ENCODE measurements at places on chromosomes 2 and 18.
A peak's percentile ranks its signal among the peaks of the same experiment; 100 is the strongest.

DNA sequence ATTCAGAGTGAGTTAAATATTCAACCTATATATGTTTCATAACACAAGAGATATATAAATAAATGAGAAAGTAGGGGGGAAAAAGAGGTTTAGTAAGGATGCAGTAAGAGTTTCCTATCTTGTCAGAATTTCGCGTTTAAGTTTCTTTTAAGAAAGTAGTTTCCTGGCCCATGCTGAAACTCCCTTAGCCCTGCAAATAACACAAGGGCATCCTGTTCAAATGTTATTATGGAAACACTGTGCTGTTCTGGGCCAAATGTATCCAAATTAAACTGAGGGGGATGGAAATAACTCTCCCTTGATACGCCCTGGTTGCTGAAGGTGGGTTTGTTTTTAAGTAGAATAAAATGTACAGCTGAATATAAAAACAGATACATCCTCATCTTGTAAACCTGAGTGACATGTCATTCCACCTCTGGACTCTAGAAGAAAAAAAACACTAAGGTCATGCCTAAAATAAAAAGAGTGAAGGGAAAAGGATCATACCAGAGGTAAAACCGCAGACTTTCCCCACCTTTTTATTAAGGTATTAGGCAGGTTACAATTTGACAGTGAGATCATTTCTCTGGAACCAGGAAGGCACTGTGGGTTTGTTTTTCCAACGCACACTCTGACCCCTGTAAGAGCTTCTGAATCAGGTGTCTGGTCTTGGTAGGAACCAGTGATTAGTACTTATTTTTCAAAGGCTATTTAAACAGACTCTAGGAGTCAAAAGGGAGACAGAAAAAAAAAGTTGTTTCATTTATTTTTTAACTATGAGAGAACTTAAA lies 16.7 kb downstream of the BCL2 start:
- DNase-seq: no peak

DNA sequence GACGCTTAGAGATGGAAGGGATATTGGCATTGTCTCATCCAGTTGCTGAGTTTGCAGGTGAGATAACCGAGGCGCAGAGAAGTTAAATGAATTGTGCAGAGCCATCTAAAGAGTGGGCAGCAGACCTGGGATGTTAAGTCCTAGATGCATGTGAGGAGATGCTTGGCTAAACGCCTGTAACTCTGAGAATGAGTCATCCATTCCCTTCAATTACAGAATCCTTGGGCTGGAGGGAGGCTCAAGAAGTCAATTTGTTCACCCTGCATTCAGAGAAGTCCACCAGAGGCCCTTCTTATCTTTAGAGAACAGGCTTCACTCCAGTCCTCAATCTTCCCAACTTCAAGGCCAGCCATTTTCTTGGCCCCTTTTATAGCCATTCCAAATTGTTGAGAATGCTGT lies 1.6 kb downstream of the EHD3 start:
- peak; percentile 88 for DNase-seq

GRCh38 chr2:199985625-199986207 lies 30.3 kb downstream of the MAIP1 start:
- peak; percentile 86 for DNase-seq

DNA sequence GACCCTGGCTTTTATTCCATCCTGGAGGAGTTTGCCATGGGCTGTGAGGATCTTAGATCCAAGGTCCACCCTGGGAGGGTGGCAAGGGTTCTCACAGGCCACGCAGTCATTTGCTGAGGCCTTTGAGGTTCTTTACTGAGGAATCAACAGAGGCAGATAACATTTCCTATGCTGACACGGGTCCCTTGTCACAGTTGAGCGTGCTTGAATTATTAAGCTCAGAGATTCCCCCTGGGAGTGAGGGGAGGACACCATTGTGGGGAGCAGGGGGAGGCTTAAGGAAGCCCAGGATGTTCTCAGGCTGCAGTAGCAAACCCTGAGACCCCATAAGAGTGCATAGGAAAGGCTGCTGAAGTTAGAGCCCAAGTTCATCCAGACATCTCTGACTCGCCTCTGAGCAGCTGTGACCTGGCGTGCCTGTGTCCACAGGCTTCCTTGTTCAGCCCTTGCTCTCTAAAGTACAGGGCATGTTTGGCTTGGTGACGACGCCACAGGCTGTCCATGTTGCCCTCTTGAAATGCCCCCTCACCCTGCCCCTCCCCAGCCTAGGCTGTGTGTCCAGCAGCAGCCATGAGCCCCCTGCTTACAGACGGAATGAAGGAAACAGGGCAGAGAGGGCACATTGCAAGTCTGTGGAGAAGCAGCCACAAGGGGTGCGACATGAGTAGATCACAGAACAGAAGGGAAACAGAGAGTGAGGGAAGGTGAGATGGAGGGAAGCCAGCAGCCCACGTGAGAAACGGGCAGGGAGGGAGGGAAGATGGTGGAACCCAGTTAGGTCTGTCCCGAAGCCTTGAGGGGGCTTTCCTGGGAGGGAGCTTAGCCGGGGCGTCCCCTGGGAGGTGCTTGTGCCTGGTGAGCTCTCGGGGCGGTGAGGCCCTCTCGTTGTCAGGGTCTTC lies 34.0 kb downstream of the NAPG start:
- DNase-seq: no peak

DNA sequence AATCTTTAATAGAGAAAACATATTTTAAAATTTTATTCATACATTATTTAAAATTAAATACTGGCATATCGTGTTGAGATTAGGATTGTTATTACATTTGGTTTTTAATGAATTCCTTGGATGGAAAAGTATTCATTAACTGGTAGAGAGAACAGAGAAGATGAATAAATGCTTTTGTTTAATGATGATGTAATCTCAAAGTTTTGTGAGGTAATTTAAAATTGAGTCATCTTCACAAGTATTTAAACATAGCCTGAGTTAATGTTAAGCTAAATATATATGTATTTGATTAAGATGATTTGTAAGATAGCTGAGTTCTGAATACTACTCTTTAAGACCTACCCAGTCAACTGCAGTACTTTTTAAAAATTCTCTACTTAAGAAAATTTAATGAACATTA lies 713.4 kb upstream of the VRK2 start:
- DNase-seq: peak; percentile 3

DNA sequence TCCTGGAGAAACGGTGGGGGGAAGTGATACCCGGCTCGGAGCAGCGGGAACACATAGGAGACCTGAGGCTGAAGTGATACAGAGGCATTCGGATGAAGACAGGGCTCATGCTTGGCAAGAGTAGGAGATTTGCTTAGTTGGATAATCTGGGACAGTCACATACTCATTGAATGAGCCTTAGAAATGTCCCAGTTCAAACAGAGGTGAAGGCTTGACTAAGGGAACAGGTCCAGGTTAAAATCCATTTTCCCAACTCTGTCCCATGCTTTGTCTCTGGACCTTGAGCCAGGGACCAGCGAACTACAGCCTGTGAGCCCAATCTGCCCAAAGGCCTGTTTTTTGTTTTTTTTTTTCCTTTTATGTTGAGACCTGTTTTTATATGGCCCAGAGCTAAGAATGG lies 1.3 kb downstream of the UGT1A6 start:
- no peak for DNase-seq

DNA sequence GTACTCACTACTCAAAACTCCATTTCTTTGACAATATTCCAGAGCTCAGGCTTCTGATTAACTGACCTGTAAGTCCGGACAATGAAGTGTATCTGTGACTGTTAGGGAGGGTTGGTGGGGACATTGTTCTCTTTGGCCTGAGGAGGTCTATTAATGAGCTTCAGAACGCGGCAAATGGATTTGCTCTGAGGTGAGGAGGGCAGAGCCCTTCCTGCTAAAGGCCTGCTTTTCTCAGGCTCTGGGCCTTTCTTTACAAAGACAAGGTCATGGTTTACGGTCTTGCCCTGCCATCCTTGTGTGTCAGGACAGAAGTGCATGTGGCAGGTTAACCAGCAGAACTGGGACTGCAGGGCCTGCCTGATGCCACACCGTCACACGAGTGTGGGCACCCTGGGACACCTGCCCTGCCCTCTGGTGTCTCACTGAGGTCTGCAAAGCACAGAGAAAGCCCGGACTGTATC lies 7.2 kb downstream of the ALKAL2 start:
- DNase-seq: no peak

GRCh38 chr2:67838205-67838604 lies 224.6 kb downstream of the C1D start:
- no peak for DNase-seq

- peak; percentile 97 for DNase-seq
These were observed 78.1 kb upstream of the PDE1A start for GRCh38 chr2:182504903-182505302.

GRCh38 chr2:21097331-21097730 lies 26.4 kb upstream of the TDRD15 start:
- no peak for DNase-seq

DNA sequence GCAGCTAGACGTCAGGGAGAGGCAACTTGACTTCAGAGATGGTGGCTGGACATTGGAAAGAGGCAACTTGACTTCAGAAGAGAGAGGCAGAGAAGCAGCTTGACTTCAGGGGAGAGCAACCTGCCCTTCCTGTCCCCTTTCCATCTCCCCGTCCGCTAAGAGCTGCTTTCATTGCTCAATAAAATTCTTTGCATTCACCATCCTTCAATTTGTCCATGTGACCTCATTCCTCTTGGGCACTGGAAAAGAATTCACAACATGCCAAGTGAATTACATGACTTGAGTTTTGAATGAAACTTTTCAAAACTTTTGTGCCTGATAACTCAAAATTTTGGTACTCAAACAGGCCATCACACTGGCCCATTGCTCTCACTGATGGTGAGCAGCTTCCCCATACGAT lies 158.9 kb downstream of the DPP4 start:
- peak; percentile 6 for DNase-seq

GRCh38 chr2:143730953-143731260 lies 601.7 kb downstream of the ARHGAP15 start:
- DNase-seq: no peak

GRCh38 chr2:34104601-34105000 lies 505.5 kb upstream of the FAM98A start:
- DNase-seq: no peak

DNA sequence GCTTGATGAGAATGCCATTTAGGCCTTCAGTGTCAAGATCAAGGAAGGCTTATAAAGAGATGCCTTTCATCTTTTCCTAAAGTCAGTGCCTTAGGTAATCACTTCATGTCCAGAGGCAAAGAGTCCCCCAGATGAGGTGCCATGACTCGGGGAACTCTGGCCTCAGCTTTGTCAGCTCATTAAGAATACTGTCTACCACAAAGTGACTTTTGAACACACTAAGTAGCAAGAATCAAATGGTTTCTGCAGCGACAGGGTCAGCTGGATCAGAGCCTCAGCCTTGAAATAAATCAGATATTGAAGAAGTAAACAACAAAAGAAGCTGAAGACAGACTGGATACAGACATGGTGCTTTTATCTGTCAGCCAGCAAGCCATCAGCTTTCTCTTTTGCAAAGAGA lies 120.1 kb upstream of the SLC39A10 start:
- no peak for DNase-seq

DNA sequence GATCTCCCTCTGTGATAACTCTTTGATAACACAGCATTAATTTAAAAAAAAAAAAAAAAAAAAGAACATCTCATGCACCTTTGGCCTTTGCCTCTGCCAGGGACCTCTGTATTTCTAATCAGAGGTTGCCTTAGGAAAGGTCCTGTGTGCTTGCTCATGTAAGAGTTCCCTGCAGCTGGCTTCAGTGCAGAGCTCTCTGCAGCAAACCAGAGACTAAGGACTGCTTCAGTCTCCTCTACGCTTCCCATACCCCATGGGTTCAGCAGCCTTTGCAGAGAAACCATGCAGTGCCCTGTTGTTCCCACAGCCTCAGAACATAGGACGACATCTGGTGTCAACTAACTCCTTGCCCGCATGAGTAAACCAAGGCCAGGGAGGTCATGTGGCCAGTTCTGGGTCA lies 236.6 kb upstream of the KLHL29 start:
- no peak for DNase-seq

Data from cardiac fibroblast (primary cell).